ENCODE measurements at places on chromosomes 2 and 18.

- DNase-seq, result no peak
These were observed 11.8 kb downstream of the CYP27C1 start for GRCh38 chr2:127208313-127208712.

GRCh38 chr2:189000221-189000620, 26.0 kb downstream of the COL3A1 start:
- no peak for DNase-seq

- DNase-seq, result no peak
These were observed 144.9 kb downstream of the ACTR3 start for GRCh38 chr2:114034742-114035141.

DNA sequence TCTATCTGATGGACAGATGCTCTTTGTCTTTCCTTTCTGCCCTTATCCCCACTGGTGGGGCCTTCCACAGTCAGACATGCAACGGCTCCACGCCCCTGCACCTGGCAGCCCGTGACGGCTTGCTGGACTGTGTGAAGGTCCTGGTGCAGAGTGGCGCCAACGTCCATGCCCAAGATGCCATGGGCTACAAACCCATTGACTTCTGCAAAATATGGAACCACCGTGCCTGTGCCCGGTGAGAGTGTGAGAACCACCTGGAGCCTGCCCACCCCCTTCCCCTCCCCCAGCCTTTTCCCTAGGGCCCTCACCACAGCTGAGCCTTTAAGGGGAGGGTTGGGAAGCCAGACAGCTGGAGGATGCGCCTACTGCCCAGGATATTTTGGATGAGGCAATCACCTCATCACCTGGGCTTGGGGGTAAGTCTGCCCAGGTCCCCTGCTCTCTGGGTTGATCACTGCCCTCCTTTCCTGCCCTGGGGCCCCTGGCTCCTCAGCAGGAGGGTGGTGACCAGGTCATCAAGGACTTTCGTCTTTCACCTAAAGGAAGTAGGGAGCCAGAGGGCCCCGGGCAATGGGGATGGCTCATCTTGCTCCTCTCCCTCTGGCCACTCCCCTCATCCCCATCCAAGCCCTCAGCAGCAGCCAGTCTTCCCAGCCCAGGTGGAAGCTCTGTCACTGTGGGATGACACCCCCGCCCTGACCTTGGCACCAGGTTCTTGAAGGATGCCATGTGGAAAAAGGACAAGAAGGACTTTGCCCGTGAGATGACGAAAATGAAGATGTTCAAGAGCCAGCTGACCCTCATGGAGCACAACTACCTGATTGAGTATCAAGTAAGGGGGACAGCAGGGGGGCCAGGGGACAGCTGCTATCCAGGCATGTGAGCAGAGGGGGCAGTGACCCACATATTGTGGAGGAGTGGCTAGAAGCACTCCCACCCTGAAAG, 3.7 kb downstream of the ANKRD53 start:
- no peak for DNase-seq

DNA sequence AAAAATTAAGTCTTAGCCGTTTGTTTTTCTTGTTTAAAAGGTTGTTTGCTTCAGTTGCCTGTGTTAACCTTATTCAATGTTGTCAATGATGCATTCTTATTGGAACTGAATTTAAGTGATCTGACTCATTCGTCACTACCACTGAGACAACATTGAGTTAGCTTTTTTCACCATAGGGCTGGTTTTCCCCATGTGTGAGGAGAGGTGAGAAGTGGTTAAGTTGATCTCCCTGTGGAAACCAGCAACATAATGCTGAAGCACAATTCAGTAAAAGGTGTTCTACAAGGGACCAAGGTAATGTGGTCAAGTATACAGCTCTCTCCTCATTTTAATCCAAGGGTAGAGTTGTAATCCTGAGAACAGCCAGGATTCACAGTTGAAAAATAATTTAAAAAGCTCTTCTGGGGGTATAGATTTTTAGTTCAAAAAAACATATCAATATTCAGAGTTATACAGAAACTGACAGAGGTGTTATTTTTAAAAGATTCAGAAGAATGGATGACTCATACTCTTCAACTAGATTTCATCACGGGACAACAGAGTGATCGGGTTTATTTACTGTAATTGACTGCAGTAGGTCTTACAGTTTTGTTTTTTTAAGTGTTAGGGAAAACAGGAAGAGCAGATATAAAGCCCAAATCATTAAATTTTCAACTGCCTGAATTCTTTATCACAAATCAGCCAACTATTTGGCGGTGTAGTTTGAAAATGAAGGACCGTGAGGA, 12.6 kb downstream of the NOP58 start:
- DNase-seq, result no peak
